Hippocampal formation (tissue), 2 donors: ENCODE measurements at places on chromosomes 4 and X.

DNA sequence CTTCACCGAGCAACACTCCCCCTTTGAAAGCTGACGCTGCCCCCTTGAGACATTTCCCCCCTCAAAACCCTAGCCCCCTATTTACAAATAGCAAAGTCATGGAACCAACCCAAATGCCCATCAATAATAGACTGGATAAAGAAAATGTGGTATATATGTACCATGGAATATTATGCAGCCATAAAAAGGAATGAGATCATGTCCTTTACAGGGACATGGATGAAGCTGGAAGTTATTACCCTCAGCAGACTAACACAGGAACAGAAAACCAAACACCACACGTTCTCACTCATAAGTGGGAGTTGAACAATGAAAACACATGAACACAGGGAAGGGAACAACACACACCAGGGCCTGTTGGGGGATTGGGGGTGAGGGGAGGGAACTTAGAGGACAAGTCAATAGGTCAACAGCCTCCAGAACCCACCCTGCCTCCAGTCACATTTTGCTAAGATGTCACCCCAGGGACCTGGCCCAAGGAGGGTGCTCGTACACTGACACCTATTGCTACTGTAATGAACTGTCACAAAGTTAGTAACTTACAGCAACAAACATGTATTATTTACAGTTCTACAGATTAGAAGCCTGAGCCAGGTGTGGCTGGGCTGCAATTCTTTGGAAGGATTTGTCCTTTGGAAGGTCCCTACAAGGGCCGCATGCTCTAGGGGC is 20.6 kb downstream of the SCD5 start:
- no peak for DNase-seq

GRCh38 chr4:163467082-163467770 is 6.3 kb downstream of the TKTL2 start:
- DNase-seq, result no peak

DNA sequence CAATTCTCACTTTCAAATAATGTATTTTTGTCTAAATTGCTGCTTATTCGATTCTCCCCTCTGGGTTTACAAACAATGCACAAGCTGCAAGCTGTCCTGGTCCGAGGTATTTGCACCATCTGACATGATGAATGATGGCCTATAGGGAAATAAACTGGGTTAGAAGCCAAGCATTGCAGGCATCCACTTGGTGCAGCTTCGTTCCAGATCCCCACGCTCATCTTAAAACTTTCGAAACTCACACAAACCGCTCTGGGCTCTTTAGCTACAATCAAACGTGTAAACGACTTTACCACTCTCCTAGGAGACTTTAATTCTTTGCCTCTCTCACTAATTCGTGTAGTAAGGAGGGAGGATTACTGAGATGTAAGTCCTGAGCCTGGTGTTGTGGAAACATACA is 19.0 kb downstream of the PHKA2 start:
- DNase-seq, result no peak

DNA sequence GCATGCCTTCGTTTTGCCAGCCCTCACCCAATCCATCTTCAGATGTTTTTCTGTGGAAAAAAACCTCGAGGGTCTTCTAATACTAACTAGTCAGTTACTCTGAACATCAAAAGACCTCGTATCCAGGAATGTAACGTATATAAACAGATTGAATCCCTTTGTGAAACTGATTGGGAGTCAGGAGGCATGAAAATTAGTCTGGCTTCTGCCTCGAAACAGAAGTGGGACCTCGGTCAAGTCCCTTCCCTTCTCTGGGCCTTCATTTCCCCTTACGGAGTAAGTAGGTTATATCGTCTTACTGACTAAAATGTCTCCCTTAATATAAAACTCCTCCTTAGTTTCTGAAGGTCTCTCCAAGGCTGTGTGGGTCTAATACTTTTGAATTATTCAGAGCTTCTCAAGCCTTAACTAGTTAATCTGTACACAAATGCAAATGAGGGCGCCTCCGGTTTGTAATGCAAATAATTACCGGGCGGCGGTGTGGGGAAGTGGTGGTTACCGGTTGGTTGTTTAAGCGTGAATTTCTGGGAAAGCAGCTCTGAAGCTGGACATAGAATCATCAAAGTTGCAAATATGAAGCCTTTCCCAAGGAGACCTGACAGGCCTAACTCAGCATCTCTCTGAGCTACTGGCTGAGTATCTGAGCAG is 11.4 kb upstream of the NKRF start:
- no peak for DNase-seq

GRCh38 chr4:141786946-141787345 is 150.6 kb downstream of the IL15 start:
- no peak for DNase-seq

DNA sequence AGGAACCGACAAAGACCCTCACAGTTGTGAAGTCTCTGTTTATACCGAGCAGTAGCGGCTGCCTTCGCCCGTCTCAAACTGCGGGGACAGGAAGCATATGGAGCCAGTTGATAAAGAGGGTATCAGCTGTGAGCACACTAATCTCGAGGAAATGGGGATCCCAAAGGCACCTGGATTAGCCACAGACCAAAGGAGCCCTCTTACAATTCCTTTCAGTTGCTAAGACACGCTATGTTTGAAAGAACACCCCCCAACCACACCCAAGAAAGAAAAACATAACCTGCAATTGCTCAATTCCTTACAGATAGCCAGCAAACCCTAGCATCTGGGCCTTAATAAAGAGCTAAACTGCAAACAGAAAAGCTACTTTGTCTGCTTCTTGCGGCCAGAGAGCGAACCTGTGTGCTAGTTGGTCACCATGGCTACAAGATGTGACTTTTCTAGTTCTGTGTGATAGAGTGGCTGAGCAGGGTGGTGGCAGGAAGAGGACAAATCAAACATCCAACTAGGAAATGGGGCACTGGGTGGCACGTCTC is 23.3 kb upstream of the CHRNA9 start:
- no peak for DNase-seq
